ENCODE measurements at places on chromosomes 6 and 20. TPM values are rescaled to one million over a fixed set of nuclear protein-coding genes. Genes with fewer than 3 reads are reported as not detected.

OR12D3 gene
- not detected for total RNA-seq

TAF8 gene
- 29.1 TPM for total RNA-seq

HRH3 gene
- not detected for total RNA-seq

RBBP9 gene
- 42.5 TPM for total RNA-seq

CFAP61 gene
- 0.12 TPM for total RNA-seq

FKBP1C gene
- 1.7 TPM for total RNA-seq

- DNase-seq: no peak
These were observed 59.2 kb downstream of the TAF4 start for GRCh38 chr20:62006482-62006881.

- DNase-seq: no peak
These were observed 120.0 kb downstream of the TMEM242 start for GRCh38 chr6:157203312-157203744.

DNA sequence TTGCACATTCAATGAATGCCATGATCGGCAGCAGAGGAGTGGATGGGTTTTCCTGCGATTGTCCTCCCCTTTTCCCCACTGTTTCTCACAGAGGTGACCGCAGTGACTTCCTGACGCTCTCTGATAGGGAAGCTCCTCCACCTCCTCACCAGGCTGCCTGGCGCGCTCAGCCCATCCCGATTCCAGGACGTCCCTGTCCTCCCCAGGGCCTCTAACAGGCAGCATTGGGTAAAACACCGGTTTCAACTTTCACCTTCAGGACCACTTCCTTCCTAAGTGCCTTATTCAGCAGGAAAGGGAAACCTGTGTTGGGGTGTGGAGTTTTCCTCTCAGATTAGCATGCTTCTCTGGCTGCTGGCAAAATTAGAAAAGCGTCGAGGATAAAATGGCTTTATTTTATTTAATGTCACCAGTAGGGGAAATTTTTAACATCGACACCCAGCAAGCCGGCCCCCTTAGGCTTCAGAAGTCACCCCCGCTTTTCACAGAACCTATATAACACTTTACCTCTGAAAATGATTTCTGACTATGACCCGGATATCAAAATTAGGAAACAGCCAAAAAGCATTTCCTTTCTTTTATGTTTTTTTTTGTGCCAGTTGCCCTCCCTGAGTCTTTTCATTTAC is 570.4 kb upstream of the GJE1 start:
- peak; percentile 64 for DNase-seq

- DNase-seq: no peak
These were observed 168.4 kb downstream of the OR2B2 start for GRCh38 chr6:27743787-27744186.

DNA sequence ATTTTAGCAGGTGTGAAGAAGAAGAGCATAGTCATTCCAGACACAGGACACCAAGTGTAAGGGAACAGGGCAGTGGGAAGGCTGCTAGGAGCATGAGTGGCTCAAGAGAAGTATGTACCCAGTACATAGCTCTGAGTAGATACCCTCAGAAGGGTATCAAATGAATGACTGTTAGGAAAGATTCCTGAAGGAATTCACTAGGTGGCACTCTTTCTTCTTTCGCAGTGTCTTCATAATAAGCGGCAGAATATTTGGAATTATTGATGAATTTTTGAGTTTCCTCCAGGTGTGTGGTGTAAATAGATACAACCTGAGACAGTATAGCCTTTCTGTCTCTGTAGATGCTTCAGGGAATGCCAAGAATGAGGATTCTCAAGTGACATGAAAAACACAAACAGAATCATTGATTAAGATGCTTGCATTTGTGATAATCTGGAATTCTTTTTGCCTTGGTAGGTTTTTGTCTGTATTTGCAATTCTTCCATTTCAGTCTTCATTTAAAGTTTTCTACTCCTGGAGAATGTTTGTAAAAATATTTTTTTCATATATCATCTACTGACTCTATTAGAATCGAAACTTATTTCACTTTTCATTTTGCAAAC is 264.3 kb upstream of the RIMS1 start:
- DNase-seq: peak; percentile 3

DNA sequence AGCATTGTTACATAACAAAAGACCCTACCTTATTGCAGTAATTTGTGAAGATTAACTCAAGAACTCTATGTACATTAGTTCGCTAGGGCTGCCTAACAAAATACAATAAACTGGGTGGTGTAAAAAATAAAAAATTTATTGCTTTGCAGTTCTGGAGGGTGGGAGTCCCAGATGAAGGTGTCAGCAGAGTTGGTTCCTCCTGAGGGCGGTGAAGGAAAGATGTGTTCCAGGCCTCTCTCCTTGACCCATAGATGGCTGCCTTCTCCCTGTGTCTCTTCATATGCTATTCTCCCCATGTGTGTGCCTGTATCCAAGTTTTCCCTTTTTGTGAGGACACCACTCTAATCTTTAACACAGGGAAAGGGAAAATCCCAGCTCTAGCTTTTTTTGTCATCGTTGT is 305 bp upstream of the VNN1 start:
- no peak for DNase-seq

DNA sequence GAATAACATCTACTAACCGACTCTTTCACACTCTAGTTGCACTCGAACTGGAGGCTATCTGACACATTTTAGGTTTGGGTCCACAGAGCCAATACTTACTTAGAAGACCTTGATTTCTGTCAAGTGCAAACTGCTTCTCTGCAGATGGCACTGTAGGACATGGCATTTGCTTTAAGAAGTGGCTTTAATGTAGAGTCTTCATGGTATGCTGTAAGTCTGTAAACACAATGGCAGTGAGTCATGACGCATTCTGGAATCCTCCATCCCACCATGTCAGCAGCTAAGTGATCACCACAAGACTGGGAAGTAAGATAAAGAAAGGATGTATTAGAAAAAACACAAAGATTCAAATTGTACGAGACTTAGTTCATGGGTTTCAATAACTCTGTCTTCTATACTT is 377.0 kb upstream of the NOX3 start:
- DNase-seq: peak; percentile 87

GRCh38 chr20:5767493-5768098 is 17.4 kb downstream of the SHLD1 start:
- no peak for DNase-seq

GRCh38 chr6:158464483-158464882 is 95.4 kb upstream of the TMEM181 start:
- DNase-seq: no peak

All from RPMI7951 (cell line).